WTC11 (cell line): ENCODE measurements at places on chromosomes 3 and 15. TPM values are rescaled to one million over a fixed set of nuclear protein-coding genes. Genes with fewer than 3 reads are reported as not detected.

DNA sequence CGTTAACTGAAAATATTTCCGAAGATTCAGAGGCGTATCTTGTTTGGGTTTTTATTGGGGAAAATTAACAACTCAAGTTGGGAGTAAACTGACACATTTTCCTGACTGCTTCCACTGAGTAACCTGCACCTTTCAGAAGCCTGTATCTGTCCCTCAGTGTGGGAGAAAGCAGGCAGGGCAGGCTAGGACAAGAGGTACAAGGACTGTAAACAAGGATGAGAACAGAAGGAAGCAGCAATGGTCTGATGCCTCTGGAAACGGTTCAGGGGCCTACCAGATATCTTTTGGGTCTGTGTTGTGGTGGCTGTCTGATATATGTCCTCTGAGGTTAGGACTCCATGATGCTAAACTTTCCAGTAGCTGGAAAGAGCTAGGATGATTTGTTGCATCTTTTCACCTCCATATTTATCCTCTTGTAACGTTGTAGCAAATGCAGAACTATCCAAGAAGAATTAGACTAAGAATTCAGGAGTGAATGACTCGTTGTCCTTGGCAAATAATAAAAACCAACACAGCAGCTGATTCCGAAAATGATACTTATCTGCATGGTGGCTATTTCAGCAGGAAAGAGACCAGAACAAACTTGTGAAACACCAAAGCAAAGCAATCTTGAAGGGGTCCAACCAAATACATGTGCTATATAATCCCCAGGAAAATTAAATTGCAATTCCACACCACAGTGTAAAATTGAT lies 195.9 kb upstream of the ICE2 start:
- no peak for DNase-seq

DNA sequence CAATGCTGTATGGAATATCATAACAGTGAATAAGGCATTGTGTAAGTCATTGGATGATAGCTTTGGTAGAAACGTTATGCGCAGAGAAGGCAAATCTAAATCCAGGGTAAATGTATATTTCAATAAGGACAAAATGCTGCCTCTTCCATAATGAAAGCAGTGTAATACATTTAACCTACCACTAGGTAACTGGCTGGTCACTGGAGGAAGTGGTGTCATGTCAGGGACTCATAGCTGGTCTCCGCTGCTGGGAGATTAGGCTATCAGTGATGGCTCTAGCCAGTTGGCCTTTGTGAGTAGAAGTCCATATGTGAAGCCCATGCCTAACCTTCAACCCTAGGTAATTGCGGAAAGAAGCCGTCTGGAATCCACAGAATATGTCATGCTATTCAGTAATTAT lies 140.9 kb downstream of the NLGN1 start:
- DNase-seq: no peak

GRCh38 chr3:84444726-84445521 lies 513.9 kb upstream of the CADM2 start:
- no peak for DNase-seq

DNA sequence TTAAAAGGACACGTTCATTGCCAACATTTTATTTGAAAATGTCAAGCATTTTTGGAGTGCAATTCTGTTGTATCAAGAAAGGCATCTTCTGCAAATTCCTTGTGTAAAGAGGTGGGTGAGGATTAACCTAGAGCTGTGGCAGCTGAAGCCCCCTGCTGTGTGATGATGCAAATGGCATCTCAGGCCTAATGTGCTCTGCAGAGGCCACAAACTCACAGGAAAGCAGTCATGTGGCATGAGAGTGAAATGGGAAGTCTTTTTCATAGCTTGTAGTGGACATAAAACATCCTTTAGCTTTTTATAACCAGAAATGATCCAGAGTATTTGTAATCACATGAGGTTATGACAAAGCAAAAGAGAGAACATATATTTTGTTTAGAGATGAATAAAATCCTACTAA lies 6.4 kb downstream of the CADM2 start:
- peak; percentile 78 for DNase-seq

- no peak for DNase-seq
These were observed 1.6 kb upstream of the LRRC31 start for GRCh38 chr3:169871129-169871886.

DNA sequence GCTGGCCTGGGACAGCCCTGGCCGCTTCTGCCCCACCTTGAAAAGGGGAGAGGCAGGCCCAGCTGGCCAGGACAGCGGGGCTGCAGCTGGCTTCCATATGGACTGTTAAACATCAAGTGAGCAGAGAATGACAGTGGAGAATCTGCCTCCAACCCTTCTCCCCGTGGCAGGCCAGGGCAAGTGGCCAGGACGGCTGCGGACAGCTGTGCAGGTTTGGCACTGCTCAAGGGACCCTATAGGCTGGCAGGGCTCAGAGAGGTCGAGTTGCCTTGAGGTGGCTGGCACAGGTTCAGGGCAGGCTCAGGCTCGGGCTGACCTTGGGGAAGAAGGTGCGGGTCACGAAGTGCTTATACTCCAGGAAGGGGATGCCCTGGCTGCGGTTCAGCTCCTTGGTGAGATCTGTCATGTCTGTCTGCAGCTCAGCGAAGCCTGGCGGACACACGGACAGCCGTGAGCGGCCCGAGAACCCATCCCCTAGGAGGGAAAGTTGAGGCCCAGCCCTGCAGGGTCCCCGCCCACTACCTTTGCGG lies 24.3 kb downstream of the H1-8 start:
- DNase-seq: no peak

DNA sequence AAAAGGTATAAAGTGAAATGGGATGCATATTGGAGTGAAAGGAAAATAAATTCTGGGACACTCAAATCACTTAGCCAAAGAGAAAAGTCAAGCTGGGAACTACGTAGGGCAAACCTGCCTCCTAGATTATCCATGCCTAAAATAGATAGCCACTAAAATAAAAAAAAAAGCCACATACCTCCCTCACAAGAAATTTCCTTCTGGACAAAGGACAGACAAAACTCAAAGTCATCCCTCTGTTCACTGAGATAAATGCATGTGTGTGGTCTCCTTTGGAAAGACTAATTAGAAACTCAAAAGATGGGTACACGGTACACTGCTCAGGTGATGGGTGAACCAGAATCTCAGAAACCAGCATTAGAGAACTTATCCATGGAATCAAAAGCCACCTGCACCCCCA lies 65.2 kb upstream of the MME start:
- DNase-seq: no peak

GRCh38 chr15:40844696-40845030 lies 815 bp downstream of the SPINT1 start:
- peak; percentile 58 for DNase-seq

GRCh38 chr15:68983961-68984481 lies 30.5 kb upstream of the NOX5 start:
- no peak for DNase-seq

GRCh38 chr3:116140100-116140689 lies 305.1 kb downstream of the LSAMP start:
- no peak for DNase-seq

- DNase-seq: no peak
These were observed 2.3 kb downstream of the DUT start for GRCh38 chr15:48333540-48333939.

- no peak for DNase-seq
These were observed 119.2 kb downstream of the FHIT start for GRCh38 chr3:61132062-61132461.

Gene HIGD2B
- 0.18 TPM in 1 of 3 replicates, not detected in the others for total RNA-seq

Gene TOMM70
- 46.8 to 59.2 TPM (median 47.7 TPM) in 3 replicates for total RNA-seq

Gene ITPKA
- 0.50 to 1.2 TPM (median 0.62 TPM) in 3 replicates for total RNA-seq

Gene RARRES1
- 0.16 to 1.4 TPM (median 0.35 TPM) in 3 replicates for total RNA-seq
